Naive thymus-derived CD4-positive, alpha-beta T cell (primary cell): ENCODE measurements at places on chromosomes 1 and 21. TPM values are rescaled to one million over a fixed set of nuclear protein-coding genes. Genes with fewer than 3 reads are reported as not detected.

The FNDC5 gene
- not detected for total RNA-seq

The HPCA gene
- 0.43 TPM for total RNA-seq

The GLIS1 gene
- not detected for total RNA-seq

The KRTAP20-2 gene
- total RNA-seq = not detected

The SEMA6C gene
- 1.3 and 2.5 TPM in 2 replicates for total RNA-seq

GRCh38 chr1:167439301-167439988, 78.9 kb downstream of the CD247 start:
- H3K4me3 ChIP-seq = no peak overlapping the region
- H3K27ac ChIP-seq = peak overlapping the region; percentile 57
- H3K4me1 ChIP-seq = peaks cover 77% of the 10 kb centered on the region
- H3K36me3 ChIP-seq = peaks cover 25% of the 10 kb centered on the region

- peaks cover 82% of the 10 kb centered on the region for H3K4me1 ChIP-seq
- peak overlapping the region; percentile 98 for H3K4me3 ChIP-seq
- no peaks in the 10 kb centered on the region for H3K36me3 ChIP-seq
- no peaks in the 10 kb centered on the region for H3K27me3 ChIP-seq
- H3K27ac ChIP-seq = peak overlapping the region; percentile 90
- DNase-seq = peak; percentile 26
These were observed 1.6 kb upstream of the PTPN7 start for GRCh38 chr1:202162047-202162417.

DNA sequence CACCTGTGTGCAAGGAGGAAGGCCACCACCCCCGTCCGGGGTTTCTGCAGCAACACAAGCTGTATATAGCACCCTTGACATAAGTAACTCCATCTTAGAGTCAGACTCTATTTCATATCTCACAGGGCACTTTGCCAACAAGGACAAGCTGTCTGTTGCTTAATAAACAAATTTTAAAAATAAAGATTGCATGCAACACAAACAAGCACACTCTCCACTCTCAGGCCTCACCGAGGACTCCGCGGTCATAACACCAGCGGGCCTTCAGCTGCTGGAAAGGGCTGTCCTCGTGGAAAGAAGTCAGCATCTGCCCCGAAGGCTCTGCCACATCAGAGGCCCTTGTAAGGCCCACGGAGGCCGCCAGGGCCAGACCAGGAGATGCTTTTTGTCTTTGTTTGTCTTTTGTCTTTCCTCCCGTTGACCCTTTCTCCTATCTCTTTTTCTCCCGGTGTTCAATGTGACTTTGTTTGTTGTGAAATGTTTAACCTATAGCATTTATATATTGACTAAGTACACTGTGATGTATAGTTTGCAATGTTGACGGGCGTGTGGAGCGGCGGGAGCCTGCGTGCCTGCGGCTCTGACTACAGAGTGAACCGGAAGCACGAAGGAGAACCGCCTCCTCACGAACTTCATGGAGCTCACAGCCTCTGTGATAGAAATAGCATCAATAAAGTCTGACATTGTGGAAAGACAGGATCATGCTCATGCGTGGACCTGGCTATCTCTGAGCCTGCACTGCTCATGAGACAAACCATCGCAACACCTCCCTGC, 24.1 kb downstream of the MEGF6 start:
- no peaks in the 10 kb centered on the region for H3K36me3 ChIP-seq
- H3K4me1 ChIP-seq = no peaks in the 10 kb centered on the region
- H3K27me3 ChIP-seq = no peaks in the 10 kb centered on the region
- DNase-seq = no peak
- H3K27ac ChIP-seq = no peak overlapping the region

DNA sequence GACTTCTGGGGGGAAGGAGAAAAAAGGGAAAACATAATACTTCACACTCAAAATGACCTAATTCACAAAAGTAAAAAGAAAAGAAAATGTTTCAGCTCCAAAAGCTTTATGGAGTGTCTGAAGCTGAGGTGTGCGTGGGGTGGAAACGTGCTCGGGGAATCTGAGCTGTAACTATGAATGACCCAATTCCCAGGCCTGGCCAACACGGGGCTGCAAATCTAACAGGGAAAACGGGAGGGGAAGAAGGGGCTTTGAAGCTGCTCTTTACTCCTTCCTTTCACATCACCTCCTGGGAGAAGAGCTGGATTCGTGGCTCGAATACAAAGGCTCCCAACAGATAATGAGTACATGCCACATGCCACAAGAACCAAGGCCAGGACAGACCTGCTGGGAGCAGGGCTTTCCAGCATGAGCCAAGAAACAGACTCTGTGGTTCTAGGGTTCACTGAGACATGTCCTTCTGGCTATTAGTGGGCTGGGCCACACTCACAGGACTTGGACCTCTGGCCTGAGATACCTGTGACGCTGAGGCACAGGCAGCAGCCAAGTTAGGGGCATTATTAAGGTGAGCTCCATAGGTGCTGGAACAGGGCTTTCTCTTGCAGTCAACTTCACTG, 51.5 kb downstream of the SLC66A1 start:
- H3K27ac ChIP-seq = no peak overlapping the region
- H3K36me3 ChIP-seq = peaks cover 36% of the 10 kb centered on the region
- no peak for DNase-seq
- no peaks in the 10 kb centered on the region for H3K4me1 ChIP-seq

DNA sequence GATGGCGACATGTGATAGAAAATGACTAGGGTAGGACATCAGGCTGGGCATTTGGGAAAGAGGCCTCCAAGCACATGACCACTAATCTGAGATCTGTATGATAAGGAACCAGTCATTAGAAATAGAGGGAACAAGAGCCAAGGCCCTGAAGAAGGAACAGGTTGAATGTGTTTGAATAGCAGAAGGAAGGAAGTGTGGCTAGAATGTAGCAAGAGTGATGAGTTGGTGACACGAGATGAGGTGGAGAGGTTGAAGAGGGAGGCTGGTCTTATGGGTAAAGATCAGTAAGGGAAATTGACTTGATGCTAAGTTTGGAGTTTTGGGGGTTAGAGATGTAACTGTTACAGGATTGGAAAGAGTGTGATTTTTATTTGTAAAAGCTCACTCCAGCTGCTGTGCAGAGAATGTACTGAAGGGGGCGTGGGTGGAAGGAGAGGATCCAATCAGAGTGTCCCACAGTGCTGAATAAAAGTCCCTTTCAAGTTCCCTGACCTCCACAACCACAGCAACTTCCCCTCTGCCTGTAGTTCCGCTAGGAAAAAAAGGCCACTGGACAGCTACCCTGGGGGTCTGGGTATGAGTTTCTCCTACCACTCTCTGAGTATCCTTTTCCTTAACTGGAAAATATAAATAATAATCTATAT, 295.0 kb downstream of the OMA1 start:
- H3K36me3 ChIP-seq = no peaks in the 10 kb centered on the region
- no peak for DNase-seq
- H3K27ac ChIP-seq = no peak overlapping the region
- H3K4me1 ChIP-seq = peaks cover 2% of the 10 kb centered on the region

GRCh38 chr1:24635195-24635843, 7.8 kb upstream of the SRRM1 start:
- H3K36me3 ChIP-seq = no peaks in the 10 kb centered on the region
- DNase-seq = peak; percentile 47
- no peaks in the 10 kb centered on the region for H3K27me3 ChIP-seq
- no peak overlapping the region for H3K27ac ChIP-seq
- H3K4me1 ChIP-seq = no peaks in the 10 kb centered on the region

- H3K4me3 ChIP-seq = no peak overlapping the region
- no peaks in the 10 kb centered on the region for H3K27me3 ChIP-seq
- no peaks in the 10 kb centered on the region for H3K4me1 ChIP-seq
- H3K27ac ChIP-seq = no peak overlapping the region
- no peaks in the 10 kb centered on the region for H3K36me3 ChIP-seq
These were observed 25.1 kb downstream of the CNN3 start for GRCh38 chr1:94901841-94902240.

- DNase-seq = no peak
- no peak overlapping the region for H3K4me3 ChIP-seq
- H3K36me3 ChIP-seq = no peaks in the 10 kb centered on the region
- no peak overlapping the region for H3K27ac ChIP-seq
These were observed 13.5 kb downstream of the CITED4 start for GRCh38 chr1:40848530-40849189.

GRCh38 chr1:228420968-228421826, 4.5 kb upstream of the TRIM17 start:
- H3K36me3 ChIP-seq = no peaks in the 10 kb centered on the region
- no peak overlapping the region for H3K4me3 ChIP-seq
- DNase-seq = no peak
- no peak overlapping the region for H3K27ac ChIP-seq
- H3K4me1 ChIP-seq = no peaks in the 10 kb centered on the region
- no peaks in the 10 kb centered on the region for H3K27me3 ChIP-seq

- no peak overlapping the region for H3K27ac ChIP-seq
- no peaks in the 10 kb centered on the region for H3K27me3 ChIP-seq
- DNase-seq = no peak
- H3K4me1 ChIP-seq = no peaks in the 10 kb centered on the region
These were observed 34.4 kb downstream of the WLS start for GRCh38 chr1:68197891-68198290.

GRCh38 chr1:157140063-157140588, 1.9 kb upstream of the ETV3 start:
- peaks cover 27% of the 10 kb centered on the region for H3K4me1 ChIP-seq
- no peaks in the 10 kb centered on the region for H3K27me3 ChIP-seq
- H3K4me3 ChIP-seq = no peak overlapping the region
- H3K36me3 ChIP-seq = peaks cover 10% of the 10 kb centered on the region

DNA sequence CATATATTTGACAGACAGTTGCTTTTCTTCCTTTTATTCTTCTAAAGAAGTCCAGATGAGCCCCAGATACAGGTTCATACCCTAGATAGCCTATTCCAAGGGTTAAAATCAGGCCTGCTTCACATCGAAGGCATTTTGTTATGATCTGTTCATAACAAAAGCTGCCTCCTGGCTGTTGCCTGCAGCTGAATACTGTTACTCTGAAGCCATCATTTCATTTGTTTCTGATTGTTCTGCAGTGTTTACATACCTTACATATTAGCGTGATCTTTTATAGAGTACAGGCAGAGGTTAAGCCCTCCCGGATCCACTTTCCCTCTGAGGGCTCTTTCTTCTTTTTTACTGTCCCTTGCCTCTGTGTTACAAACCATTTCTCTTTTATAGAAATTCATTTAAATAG, 219.0 kb upstream of the HOOK1 start:
- H3K27ac ChIP-seq = no peak overlapping the region
- H3K4me1 ChIP-seq = no peaks in the 10 kb centered on the region
- no peaks in the 10 kb centered on the region for H3K36me3 ChIP-seq
- DNase-seq = no peak
- H3K27me3 ChIP-seq = no peaks in the 10 kb centered on the region

DNA sequence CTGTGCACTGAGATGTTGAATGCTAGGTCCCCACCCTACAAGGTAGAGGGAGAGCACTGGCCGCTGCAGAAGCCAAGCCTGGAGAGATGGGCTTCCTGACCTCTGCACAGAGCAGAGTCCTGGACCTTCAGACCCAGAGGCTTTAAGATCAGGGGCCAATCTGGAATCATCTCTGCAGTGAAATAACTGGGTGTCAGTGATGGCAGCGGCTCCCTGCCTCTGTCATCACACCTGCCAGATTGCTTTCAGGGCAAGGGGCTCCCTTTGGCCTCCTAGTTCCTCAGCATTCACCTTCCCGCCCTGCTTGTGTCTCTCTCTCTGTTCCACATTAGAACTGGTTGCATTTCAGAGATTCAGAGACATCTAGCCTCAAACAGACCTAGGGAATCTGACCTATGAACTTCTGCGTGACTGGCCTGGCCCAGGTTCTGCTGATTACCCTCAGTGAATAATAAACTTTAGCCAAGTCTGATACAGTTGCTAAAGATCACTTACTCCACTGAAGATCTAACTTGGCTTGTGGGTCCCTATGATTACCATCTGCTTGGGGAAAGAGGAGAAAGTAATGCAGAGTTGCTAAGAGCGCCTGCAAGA, 87.8 kb downstream of the ATP1A1 start:
- no peaks in the 10 kb centered on the region for H3K36me3 ChIP-seq
- H3K4me3 ChIP-seq = no peak overlapping the region
- no peak overlapping the region for H3K27ac ChIP-seq
- H3K4me1 ChIP-seq = no peaks in the 10 kb centered on the region
- DNase-seq = no peak

GRCh38 chr1:67893126-67893495, 59.8 kb upstream of the GNG12 start:
- DNase-seq = no peak
- H3K27ac ChIP-seq = no peak overlapping the region
- no peaks in the 10 kb centered on the region for H3K27me3 ChIP-seq
- no peaks in the 10 kb centered on the region for H3K36me3 ChIP-seq

DNA sequence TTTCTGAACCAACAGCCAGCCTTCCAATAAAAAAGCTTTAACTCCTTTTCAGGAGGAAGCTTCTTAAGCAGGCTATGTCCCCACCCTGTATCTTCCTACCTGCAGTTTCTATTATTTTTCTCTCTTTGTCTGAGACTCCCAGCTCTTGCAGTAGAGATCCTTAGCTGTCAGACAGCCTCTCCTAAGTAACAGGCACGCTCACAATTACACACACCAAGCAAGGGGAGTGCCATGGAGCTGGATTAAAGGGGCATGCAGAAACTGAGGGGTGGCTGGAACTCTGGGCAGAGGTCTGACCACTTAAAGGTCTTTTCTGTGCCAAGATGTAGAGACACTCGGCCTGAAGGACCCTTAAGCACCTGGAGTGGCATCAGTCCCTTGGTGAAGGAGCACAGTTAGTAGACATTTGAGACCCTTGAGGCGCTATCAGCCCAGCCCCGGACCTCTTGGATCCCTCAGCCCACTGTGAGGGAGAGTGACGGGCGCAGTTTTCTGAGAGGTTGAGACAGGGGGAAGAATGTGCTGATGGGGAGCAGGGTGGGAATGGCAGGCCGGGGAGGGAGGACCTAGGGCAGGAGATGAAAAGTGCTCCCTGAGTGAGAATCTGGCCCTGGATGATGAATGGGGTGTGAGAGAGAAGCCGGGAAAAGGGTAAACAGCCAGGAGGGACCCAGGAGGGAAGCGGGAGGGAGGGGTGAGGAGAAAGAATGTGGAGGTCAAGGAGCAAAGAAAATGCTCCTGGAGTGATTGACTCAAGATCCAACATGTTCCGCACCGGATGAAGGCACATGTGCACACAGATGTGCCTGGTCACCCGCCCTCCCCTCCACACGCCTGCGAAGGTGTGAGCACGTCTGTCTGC, 13.3 kb downstream of the PLXNA2 start:
- no peaks in the 10 kb centered on the region for H3K4me1 ChIP-seq
- no peak overlapping the region for H3K27ac ChIP-seq
- no peaks in the 10 kb centered on the region for H3K36me3 ChIP-seq
- no peaks in the 10 kb centered on the region for H3K27me3 ChIP-seq
- no peak for DNase-seq
- no peak overlapping the region for H3K4me3 ChIP-seq

- no peak overlapping the region for H3K4me3 ChIP-seq
- no peak overlapping the region for H3K27ac ChIP-seq
- H3K36me3 ChIP-seq = peaks cover 46% of the 10 kb centered on the region
- no peak for DNase-seq
These were observed 21.5 kb downstream of the CDC73 start for GRCh38 chr1:193143285-193143684.
